ENCODE measurements at places on chromosomes 13 and 19. TPM values are rescaled to one million over a fixed set of nuclear protein-coding genes. Genes with fewer than 3 reads are reported as not detected.

GRCh38 chr13:105991622-105992277, 543.7 kb downstream of the EFNB2 start:
- H3K27me3 ChIP-seq = no peaks in the 10 kb centered on the region
- no peaks in the 10 kb centered on the region for H3K36me3 ChIP-seq
- DNase-seq = peak; percentile 19
- peaks cover 2% of the 10 kb centered on the region for H3K4me1 ChIP-seq

The PSG3 gene
- not detected for total RNA-seq

DNA sequence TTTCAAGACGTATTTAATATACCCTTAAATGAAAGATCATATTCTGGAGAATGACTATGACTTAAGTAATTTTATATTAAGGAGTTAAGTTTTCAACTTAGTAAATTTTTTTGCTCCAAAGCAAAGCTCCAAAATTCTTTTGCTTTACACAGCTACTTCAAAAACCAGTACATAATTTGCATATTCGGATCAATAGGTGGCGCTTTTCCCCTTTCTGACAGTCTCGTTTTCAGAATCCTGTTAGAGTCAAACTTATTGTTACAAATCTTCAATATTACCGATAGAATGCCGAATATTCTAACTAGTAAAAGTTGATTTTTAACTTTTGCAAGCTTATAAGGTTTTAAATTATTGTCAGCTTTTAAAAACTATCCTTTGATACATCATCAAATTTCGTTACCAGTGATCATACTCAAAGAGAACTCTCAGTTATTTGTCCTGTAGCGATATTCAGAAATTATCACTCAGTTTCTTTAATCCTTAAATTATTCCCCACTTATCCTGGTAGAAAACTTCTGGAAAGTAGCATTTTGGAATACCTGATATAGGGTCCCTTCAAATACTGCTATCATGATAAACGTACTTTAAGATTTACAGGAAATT, 852.7 kb upstream of the KLHL1 start:
- H3K4me3 ChIP-seq = no peak overlapping the region
- H3K27ac ChIP-seq = no peak overlapping the region
- no peaks in the 10 kb centered on the region for H3K27me3 ChIP-seq
- H3K4me1 ChIP-seq = no peaks in the 10 kb centered on the region
- no peak for DNase-seq

The ZFP36 gene
- 132 TPM for total RNA-seq

The ERICH4 gene
- total RNA-seq = not detected

The RGL3 gene
- total RNA-seq = 126 TPM

DNA sequence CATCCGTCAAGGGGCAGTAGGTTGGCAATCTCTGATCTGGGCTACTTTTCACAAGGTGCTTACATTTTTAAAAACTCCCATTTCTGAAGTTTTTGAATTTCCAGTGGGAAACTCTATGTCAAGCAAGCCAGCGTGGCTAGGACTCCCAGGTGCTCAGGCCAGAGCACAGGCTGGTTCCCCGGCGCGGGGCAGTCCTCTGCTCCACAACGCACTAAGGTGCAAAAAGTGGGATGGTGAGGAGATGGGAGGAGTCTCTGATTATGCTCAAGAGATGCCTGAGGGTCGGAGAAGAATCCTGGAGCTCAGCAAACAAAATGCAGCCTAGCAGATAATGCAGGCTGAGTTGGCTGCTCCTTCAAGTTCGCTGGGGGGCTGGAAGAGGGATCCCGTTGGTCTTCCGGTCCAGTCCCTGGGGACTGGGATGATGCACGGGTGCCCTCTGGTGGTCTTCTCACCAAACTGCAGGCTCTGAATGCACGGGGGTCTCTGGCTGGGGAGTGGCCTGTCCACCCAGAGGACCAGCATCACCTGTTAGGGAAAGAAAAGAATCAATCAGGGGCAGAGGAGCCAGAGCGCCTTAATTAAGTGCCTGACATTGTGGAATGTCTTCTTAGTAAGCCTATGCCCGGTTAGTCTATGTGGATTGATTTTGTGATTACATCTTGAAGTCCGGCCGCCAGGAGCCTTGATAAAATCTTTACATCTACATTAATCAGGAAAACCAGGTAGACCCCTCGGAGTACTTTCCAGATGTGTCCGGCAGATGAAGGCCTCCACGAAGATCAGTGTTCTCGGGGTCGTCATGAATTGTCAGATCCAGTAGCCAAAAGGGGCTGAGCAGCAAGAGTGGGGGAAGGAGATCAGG, 244.4 kb upstream of the MAB21L1 start:
- peak overlapping the region; percentile 28 for H3K4me3 ChIP-seq
- no peaks in the 10 kb centered on the region for H3K36me3 ChIP-seq
- H3K4me1 ChIP-seq = no peaks in the 10 kb centered on the region
- H3K27me3 ChIP-seq = no peaks in the 10 kb centered on the region

The NCAN gene
- total RNA-seq = 0.13 TPM

- H3K27ac ChIP-seq = no peak overlapping the region
- DNase-seq = no peak
- no peak overlapping the region for H3K4me3 ChIP-seq
- H3K27me3 ChIP-seq = peaks cover 12% of the 10 kb centered on the region
- no peaks in the 10 kb centered on the region for H3K4me1 ChIP-seq
Measured at GRCh38 chr19:1719519-1719918, 33.8 kb upstream of the ONECUT3 start.

GRCh38 chr19:47296036-47296435, 13.6 kb upstream of the C5AR1 start:
- H3K4me3 ChIP-seq = no peak overlapping the region
- H3K27me3 ChIP-seq = no peaks in the 10 kb centered on the region
- H3K27ac ChIP-seq = no peak overlapping the region
- no peaks in the 10 kb centered on the region for H3K4me1 ChIP-seq

DNA sequence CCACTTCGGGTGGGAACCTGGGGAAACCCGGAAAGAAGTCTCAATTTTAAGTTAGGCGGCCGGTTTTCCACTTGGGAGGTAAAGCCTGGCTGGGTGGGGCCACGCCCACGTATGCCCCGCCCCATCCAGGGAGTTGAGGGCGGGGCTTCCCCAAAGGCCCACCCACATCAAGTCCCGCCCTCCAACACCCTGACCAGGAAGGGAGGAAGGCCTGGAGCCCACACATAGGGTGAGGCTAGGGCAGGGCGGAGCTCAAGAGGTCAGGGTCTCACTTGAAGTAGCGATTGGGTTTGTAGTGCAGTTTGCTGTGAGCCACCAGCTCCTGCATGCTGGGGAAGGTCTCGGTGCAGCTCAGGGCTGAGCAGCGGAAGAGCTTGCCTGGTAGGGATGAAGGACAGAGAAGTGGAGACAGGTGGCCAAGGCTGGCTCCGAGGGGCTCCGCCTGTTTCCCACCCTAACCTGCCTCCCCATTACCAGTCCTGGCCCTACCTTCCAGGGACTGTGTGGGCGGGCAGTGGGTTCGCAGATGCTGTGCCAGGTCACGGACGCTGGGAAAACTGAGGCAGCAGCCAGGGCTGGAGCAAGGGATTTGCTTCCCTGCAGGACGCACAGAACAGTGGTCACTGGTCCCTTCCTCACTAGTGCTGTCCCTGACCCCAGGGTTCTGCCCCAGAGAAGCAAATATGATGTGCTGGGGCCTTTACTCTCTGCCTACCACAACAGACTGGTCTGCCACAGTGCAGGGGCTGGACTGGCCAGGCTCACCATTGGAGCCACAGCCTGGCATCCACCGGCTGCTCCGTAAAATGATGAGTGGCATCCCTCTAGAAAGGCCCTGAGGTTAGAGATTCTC, 1.6 kb downstream of the ZNF414 start:
- H3K4me3 ChIP-seq = no peak overlapping the region
- no peaks in the 10 kb centered on the region for H3K27me3 ChIP-seq
- no peaks in the 10 kb centered on the region for H3K4me1 ChIP-seq

The KLK8 gene
- total RNA-seq = 4.2 TPM

The N4BP2L2 gene
- 165 TPM for total RNA-seq

The MYO1F gene
- total RNA-seq = 35.8 TPM

GRCh38 chr19:36093687-36094086, 17.3 kb upstream of the OVOL3 start:
- no peak for DNase-seq
- no peaks in the 10 kb centered on the region for H3K36me3 ChIP-seq
- H3K27ac ChIP-seq = no peak overlapping the region
- no peaks in the 10 kb centered on the region for H3K4me1 ChIP-seq

DNA sequence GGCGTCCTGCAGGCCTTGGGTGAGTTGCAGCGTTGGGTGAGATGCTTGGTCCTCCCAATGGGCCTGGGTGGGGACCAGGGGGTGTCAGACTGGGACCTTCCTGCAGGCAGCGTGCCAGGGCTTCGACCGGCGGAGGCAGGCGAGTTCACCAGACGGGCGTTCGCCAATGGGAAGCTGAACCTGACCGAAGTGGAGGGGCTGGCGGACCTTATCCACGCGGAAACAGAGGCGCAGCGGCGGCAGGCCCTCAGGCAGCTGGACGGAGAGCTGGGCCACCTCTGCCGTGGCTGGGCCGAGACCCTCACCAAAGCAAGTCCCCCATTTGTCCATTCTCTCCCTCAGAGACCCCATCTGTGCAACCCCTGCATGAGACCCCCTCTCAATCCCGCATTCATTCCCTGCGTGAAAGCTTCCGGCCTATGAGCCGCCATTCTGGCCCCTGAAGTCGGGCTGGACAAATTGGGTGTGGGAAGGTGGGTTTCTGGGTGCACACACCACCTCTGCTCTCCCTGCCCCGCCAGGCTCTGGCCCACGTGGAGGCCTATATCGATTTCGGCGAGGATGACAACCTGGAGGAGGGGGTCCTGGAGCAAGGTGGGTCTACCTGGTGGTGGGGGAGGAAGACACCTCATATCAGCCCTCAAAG, 1.2 kb downstream of the GTPBP3 start:
- H3K4me1 ChIP-seq = no peaks in the 10 kb centered on the region
- H3K36me3 ChIP-seq = no peaks in the 10 kb centered on the region
- H3K27ac ChIP-seq = no peak overlapping the region
- no peak for DNase-seq
- H3K4me3 ChIP-seq = no peak overlapping the region

- DNase-seq = peak; percentile 52
- no peaks in the 10 kb centered on the region for H3K27me3 ChIP-seq
- no peaks in the 10 kb centered on the region for H3K4me1 ChIP-seq
- H3K27ac ChIP-seq = no peak overlapping the region
- H3K36me3 ChIP-seq = peaks cover 5% of the 10 kb centered on the region
Measured at GRCh38 chr13:113034451-113035212, 65.6 kb downstream of the MCF2L start.
